Lower lobe of right lung (tissue), 2 donors: ENCODE measurements at places on chromosomes 2 and 18. TPM values are rescaled to one million over a fixed set of nuclear protein-coding genes. Genes with fewer than 3 reads are reported as not detected.
A peak's percentile ranks its signal among the peaks of the same experiment; 100 is the strongest.

IWS1 gene
- total RNA-seq: 36.7 TPM

RELCH gene
- total RNA-seq: 29.9 TPM

KCNF1 gene
- not detected for total RNA-seq

- H3K27me3 ChIP-seq: no peaks in the 10 kb centered on the region
- DNase-seq: no peak
- H3K27ac ChIP-seq: no peak overlapping the region
Observed at GRCh38 chr18:58578321-58578720, 50.6 kb downstream of the ALPK2 start.

GRCh38 chr2:6372317-6372901 lies 493.3 kb downstream of the CMPK2 start:
- no peak overlapping the region for H3K27ac ChIP-seq
- no peak overlapping the region for H3K4me3 ChIP-seq
- H3K27me3 ChIP-seq: no peaks in the 10 kb centered on the region
- H3K4me1 ChIP-seq: no peaks in the 10 kb centered on the region

DNA sequence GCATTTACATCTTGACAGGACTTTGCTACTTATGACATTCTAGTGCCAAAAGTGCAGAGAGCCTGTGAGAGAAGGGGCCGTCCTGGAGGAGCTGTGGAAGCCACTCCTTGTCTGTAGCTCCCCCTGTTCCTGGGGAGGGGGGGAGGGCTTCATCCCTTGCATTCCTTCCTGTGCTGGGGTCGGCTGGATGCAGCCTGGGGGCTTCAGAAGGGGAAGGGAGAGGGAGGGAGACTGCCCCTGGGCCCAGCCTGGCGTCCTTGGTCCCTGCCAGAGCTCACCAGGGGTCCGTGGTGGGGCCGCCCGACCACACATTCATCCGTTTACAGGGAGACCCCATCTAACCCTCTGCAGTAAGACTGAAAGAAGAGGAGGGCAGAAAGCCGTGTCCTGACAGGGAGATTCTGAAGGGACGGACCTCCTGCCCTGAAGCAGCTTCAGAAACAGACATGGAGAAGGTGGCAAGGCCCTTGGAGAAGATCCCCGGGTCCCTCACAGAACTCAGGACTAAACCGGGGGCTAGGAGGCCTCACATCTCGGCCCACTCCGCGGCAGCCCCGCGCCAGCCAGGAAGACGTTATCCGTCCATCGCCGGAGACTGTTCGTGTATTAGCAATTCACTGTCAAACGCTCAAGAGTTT lies 258.3 kb upstream of the SALL3 start:
- DNase-seq: no peak
- peaks cover 16% of the 10 kb centered on the region for H3K27me3 ChIP-seq
- no peaks in the 10 kb centered on the region for H3K4me1 ChIP-seq

GRCh38 chr18:63708650-63709049 lies 5.9 kb downstream of the SERPINB11 start:
- no peaks in the 10 kb centered on the region for H3K36me3 ChIP-seq
- H3K4me1 ChIP-seq: no peaks in the 10 kb centered on the region
- DNase-seq: no peak
- H3K27me3 ChIP-seq: no peaks in the 10 kb centered on the region
- no peak overlapping the region for H3K27ac ChIP-seq

GRCh38 chr2:134718817-134719814 lies at the start of gene TMEM163:
TSS of gene TMEM163 (minus strand) at chr2:134719000.
- DNase-seq: peak; percentile 56
- peaks cover 18% of the 10 kb centered on the region for H3K4me1 ChIP-seq
- no peaks in the 10 kb centered on the region for H3K36me3 ChIP-seq
- H3K4me3 ChIP-seq: peak within 1 kb of the TSS; percentile 60
- peaks cover 45% of the 10 kb centered on the region for H3K27me3 ChIP-seq
- peak within 1 kb of the TSS; percentile 68 for H3K27ac ChIP-seq

GRCh38 chr2:179951680-179952079 lies 55.4 kb downstream of the CWC22 start:
- H3K27me3 ChIP-seq: no peaks in the 10 kb centered on the region
- no peaks in the 10 kb centered on the region for H3K4me1 ChIP-seq
- no peak overlapping the region for H3K4me3 ChIP-seq
- DNase-seq: no peak

GRCh38 chr18:64402636-64403035 lies 253.7 kb upstream of the LINC00305 start:
- H3K27ac ChIP-seq: no peak overlapping the region
- H3K36me3 ChIP-seq: no peaks in the 10 kb centered on the region
- no peak overlapping the region for H3K4me3 ChIP-seq
- no peaks in the 10 kb centered on the region for H3K27me3 ChIP-seq

DNA sequence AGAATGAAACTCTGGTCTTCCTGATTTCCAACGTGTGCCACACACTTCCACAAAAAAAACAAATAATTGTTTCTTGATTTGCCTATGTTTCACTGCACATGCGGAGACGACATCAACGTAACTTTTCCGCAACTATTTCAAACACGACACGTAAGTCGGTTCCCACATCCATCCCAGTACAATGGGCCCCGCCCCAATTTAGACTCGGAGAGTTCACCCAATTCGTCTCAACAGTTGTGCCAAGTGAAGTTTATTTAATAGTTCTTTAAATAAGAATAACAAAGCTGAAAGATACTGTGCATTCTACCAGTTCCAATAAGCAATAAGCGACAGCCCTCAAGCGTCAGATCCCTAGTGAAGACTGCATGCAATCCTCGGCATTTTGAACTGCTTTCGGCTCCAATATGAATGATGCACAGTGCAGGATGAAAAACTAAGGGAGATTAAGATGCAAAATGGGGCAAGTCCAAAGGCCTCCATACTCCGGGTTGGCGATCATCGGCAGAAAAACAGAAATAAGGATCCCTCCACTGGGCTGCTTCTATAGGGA lies 664 bp downstream of the CCT4 start:
- H3K36me3 ChIP-seq: peaks cover 35% of the 10 kb centered on the region
- DNase-seq: no peak
- H3K27me3 ChIP-seq: no peaks in the 10 kb centered on the region
- H3K4me1 ChIP-seq: peaks cover 26% of the 10 kb centered on the region
- peak overlapping the region; percentile 95 for H3K27ac ChIP-seq
- H3K4me3 ChIP-seq: peak overlapping the region; percentile 82

DNA sequence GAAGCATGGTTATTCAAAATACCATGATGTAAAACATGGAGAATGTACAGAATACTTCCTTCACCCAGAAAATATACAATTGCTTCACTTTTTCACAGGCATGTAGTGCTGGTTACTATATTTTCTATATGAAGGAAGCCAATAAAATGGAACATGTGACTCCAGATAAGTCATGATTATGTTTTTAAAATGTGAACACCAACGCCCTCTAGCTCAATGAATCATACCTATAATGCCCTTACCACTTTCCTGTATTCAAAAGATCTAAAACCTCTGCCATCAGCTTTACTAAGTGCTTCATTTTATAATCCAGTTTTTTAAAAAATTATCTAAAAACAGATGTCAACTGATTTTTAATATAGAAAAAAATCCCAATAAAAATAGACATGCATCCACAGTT lies 59.9 kb downstream of the SMAD2 start:
- peaks cover 23% of the 10 kb centered on the region for H3K36me3 ChIP-seq
- no peak overlapping the region for H3K4me3 ChIP-seq
- H3K27me3 ChIP-seq: no peaks in the 10 kb centered on the region
- no peak overlapping the region for H3K27ac ChIP-seq
- DNase-seq: no peak

DNA sequence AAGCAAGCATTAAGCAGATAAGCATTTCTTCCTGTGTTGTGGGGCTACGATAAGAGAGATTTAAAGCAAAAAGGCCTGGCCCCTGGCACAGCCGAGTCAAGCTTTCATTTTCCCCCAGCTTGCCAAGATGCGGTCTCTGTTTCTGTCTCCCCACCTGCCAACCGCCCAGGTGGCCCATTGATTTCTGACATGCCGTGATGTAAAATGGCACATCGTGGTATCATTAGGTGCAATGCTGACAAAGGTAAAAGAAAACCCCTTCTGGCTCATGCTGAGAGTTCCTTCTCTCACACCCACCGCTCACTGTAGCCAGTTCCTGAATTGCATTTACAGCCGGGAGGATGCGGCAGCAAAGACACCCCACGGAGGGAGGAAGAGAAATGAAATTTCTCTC lies 62.8 kb downstream of the BOD1L2 start:
- DNase-seq: no peak
- H3K27me3 ChIP-seq: peaks cover 15% of the 10 kb centered on the region
- no peak overlapping the region for H3K27ac ChIP-seq
- H3K4me1 ChIP-seq: peaks cover 11% of the 10 kb centered on the region
- peak overlapping the region; percentile 20 for H3K4me3 ChIP-seq

GRCh38 chr2:8455236-8456150 lies 226.4 kb upstream of the ID2 start:
- H3K36me3 ChIP-seq: no peaks in the 10 kb centered on the region
- peaks cover 19% of the 10 kb centered on the region for H3K27me3 ChIP-seq
- H3K27ac ChIP-seq: peak overlapping the region; percentile 46
- peak overlapping the region; percentile 35 for H3K4me3 ChIP-seq
- H3K4me1 ChIP-seq: peaks cover 10% of the 10 kb centered on the region

DNA sequence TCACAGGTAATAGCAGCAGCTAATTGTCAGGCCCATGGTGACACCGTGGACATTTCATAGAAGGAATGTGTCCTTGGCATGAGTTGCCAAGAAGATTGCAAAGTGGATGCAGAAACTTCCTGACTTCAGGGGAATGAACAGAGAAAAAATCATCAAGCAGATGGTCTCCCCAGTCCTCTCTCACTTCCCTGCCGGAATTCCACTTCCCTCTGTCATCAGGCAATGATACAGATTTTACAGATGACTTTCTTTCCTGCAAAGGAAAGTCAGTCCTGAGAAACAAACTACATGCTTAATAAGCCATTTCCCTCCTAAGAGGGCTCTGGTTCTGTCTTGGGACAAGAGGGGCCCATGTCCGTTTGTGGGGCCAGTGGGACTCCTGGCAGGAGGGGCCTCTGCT lies 45.7 kb downstream of the KCNF1 start:
- H3K27me3 ChIP-seq: peaks cover 6% of the 10 kb centered on the region
- H3K4me1 ChIP-seq: no peaks in the 10 kb centered on the region
- H3K36me3 ChIP-seq: no peaks in the 10 kb centered on the region
- no peak overlapping the region for H3K4me3 ChIP-seq
- DNase-seq: no peak

DNA sequence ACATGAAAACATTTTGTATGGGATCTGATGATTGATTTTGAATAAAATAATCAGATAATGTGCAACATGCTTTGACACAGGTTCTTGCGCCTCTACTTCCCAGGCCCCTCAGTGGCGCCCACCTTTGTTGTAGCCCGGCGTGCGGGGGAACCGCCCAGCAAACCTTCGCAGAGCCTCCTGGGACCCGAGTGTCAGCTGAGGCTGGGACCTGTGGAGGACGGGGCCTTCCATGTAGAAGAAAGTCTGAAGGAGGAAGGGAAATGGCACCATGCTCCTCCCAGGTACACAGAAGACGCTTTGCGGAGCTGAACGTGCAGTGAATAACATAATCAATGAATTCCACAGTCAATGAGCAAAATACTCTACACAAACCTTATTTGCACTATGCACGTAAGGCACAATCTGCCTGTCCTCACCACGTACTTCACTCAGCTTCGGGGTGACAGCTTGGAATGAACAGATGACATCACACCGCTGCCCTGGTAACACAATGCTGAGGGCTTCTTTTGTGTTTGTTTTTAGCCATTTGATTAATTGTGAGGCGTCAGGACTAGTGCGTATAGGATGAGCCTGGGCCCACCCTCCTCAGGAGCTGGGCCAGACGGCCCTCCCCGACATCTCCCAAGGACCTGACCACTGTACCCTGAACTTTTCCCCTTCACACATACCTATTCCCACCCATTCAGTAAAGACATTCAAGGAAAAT lies 78.1 kb downstream of the TWIST2 start:
- DNase-seq: no peak
- H3K36me3 ChIP-seq: no peaks in the 10 kb centered on the region
- no peaks in the 10 kb centered on the region for H3K4me1 ChIP-seq
- H3K27ac ChIP-seq: no peak overlapping the region

DNA sequence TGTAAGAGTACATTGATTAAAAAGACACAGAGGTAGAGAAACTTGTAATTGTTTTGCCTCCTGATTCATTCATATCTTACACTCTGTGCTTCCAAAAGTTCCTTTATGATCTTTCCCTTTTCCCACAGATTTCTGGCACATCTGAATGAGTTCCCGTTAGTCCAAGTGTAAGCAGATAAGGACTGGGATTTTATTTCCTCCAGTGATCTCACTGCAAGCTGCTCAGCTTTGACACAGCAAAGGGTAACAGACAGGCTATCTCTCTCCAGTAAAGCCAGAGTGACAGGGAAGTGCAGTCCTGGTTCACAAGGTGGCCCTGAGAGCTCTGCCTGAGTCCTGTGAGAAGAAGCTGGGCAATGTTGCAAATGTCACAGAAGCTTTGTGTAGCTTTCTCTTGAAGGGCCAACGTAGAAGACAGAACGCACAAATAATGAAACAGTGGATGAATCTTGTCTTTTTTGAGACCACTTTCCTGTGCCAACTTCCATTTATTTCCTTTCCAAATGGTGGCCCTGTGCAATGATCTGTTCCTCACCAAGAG lies 32.5 kb upstream of the KCNE4 start:
- H3K27me3 ChIP-seq: no peaks in the 10 kb centered on the region
- no peak overlapping the region for H3K27ac ChIP-seq
- no peaks in the 10 kb centered on the region for H3K4me1 ChIP-seq
- no peak for DNase-seq

GRCh38 chr2:238695538-238695937 lies 152.3 kb upstream of the TWIST2 start:
- DNase-seq: no peak
- no peak overlapping the region for H3K27ac ChIP-seq
- H3K4me3 ChIP-seq: no peak overlapping the region
- H3K36me3 ChIP-seq: no peaks in the 10 kb centered on the region

DNA sequence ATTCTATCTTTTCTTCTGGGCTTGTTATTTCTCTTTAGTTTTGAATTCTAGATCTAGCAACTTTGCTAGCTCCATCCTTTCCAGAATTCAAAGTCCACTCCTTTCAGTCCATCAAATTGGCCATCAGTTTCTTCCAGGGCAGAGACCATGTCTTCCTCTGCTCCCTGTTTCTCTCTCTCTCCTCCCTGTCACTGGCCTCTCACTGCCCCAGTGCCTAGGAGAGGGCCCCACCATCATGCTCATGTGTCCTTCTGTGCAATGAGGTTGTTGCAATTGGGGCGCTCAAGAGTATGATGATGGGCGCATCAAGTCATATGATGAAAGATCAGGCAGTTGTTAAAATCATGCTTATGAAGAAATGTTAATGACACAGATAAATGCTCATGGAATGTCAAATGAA lies 159.2 kb upstream of the HS6ST1 start:
- H3K4me1 ChIP-seq: peaks cover 14% of the 10 kb centered on the region
- H3K4me3 ChIP-seq: no peak overlapping the region
- no peaks in the 10 kb centered on the region for H3K36me3 ChIP-seq
- DNase-seq: no peak
